ENCODE measurements at places on chromosomes 1 and 21.

- DNase-seq, result peak; percentile 82
These were observed 52.3 kb downstream of the PAPPA2 start for GRCh38 chr1:176515310-176515709.

- peak; percentile 6 for DNase-seq
These were observed 164.4 kb downstream of the LIPI start for GRCh38 chr21:14046401-14046800.

DNA sequence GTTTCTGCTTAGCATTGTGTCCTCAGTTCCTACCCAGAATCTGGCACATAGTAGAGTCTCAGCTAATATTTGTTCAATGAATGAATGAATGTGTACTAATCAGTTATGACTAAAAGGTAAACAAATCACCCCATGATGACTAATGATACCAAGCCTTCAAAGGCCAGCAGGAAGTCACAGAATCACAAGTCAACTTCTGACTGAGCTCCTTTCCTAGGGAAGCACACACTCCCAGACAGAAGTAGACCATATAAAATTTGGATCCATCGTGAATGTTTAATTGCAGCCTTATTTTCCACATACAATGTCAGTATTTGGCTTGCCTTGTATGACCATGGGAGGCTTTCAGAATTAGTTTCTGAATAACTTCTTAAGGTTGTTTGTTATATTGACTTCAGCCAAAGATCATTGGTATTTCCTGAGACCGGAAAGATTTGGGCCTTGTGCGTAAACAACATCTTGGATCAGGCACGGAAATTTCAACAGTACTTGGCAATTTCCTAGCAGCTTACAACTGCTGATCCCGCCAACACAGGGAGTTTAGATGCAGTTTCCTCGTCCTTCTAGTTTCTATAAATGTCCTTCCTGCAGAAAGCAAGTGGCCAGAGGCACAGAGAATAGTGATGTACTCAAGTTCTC is 185.9 kb upstream of the ATP1B1 start:
- DNase-seq, result no peak

DNA sequence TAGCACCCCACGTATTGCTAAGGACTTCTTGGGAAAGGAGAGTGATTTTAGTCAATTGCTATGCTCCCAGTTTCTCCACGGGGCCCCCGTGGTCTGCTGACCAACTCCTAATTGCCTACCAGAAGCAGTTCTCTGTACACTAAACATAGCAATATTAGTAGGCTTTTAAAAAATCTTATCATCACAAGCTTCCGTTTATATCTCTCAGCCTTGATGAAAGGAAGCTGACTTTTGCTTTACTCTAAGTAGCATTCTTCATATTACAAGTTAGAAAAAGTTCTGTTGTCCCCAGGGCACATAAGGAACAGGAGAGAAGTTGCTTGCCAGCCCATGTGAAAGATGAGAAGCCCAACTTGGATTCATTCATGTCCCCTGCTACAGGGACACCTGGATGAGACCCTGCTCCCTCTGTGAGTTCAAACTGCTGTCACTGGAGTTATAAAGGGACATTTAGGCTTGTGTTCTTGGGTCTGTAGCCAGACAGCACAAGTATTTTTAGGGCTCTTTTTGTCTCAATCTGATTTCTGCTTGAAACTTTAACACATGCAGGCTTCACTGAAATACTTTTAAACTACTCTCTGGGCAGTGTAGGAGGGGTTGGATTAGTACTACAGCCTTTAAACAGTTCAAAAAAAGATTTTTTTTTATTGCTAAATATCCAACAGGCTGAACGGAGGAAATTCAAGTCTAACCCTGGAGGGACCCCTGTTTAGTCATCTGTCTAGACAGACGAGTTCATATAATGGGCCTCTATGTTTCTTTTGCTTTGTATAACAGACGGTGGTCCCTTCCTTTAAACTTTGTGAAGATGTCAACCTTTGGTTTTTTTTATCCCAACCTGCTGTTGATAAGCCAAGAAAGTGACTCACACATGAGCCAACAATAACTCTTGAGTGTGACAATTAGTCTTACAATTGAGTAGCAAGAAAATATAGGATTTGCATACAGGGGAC is 29.5 kb downstream of the TGFB2 start:
- DNase-seq, result peak; percentile 84

DNA sequence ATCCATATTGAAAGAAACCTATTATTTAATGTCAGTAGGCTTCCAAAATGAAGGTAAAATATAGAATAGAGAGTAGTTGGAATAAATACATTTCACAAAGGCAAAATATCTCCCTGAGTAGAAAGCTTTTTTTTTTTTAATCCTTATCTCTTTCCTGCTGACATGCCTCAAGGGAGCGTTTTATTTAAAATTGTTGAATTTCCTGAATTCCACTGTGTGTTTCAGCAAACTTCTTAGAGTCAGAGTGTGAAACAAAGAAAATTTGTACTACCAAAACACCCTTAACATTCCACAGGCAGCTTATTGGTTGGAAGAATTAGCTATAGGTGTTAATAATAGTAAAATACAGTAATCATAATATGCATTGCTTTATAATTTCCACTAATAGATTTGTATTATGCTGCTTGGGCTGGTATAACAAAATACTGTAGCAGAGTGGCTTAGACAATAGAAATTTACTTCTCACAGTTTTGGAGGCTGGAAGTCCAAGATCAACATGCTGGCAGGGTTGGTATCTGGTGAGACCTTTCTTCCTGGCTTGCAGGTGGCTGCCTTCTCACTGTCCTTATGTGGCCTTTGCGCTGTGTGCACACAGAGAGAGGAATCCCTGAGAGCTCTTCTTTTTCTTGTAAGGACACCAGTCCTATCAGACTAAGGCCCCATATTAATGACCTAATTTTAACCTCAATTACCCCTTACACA is 468.4 kb upstream of the C1orf87 start:
- no peak for DNase-seq

GRCh38 chr1:185627171-185627570 is 107.0 kb upstream of the HMCN1 start:
- no peak for DNase-seq

- no peak for DNase-seq
These were observed 23.9 kb downstream of the DCAF8 start for GRCh38 chr1:160238408-160238807.

Data from fibroblast of skin of abdomen (primary cell).